ENCODE measurements at places on chromosomes 6 and 20.

DNA sequence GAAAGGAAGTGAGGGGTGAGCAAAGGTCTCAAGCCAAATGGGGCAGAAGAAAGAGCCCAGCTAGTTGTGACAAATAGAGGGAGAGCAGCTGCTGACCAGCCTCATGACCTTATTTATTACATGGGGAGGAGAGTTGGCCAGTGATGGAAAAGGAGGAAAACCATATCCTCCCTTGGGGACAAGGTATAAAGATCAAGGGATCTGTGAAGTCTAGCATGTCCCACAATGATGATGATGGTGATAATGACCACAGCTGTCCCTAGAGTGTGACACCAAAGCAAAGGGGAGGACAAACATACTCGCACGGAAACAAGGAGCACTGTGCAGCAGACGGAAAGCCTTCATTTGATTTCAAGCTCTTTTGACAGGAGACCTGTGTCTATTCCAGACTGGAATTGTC, 190.4 kb upstream of the MCHR2 start:
- no peak for DNase-seq

GRCh38 chr6:107185391-107185970, 70.2 kb upstream of the BEND3 start:
- DNase-seq = no peak

DNA sequence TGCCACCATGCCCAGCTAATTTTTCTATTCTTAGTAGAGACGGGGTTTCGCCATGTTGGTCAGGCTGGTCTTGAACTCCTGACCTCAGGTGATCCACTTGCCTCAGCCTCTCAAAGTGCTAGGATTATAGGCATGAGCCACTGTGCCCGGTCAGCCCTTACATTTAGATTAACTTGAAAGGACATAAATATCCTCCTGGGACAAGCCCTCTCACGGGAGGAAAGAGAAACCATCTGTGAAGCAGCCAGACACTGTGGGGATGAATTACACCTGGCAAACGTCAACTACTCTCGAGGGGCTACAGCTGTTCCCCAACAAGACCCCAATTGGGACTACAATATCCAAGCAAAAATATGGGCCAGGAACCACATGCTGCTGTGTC, 32.7 kb upstream of the SAMHD1 start:
- DNase-seq = no peak

DNA sequence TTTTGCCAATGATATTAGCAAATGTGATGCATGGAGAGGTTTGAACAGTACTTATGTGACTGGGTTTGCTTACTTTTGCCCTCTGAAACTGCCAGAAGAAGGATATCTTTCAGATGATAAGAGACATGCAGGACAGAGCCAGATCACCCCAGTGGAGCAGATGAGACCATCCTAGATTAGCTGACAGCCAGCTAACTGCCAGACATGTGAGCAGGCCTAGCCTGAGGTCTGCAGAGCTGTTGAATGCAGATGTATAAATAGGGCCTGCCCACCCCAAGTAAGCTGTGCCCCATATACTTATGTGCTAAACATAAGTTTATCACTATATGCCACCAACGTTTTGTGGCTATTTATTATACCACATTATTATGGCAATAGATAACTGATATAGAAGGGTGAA, 5.9 kb downstream of the ZSCAN31 start:
- no peak for DNase-seq

- no peak for DNase-seq
These were observed 114.9 kb downstream of the AKAP7 start for GRCh38 chr6:131250122-131250521.

- DNase-seq = no peak
These were observed 481.5 kb upstream of the HSF2 start for GRCh38 chr6:121917834-121918559.

DNA sequence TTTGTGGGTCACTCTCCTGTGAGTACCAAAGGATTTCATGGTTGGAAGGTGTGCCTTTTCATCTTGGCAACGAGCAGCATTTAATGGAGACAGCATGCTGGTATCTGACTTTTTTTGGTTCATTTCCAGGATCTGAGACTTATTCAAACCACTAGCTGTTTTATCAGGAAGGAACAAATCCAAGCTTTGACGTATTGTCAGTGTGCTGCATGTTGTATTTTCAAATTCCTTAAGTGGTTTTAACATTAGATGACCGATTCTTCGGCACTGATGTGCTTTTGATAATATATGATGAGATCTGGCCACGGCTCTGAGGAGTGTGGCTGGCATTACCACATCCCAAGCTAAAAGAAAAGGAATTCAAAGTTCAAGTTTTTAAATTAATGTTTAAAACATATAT, 6.4 kb downstream of the RMND1 start:
- DNase-seq = no peak

- no peak for DNase-seq
These were observed 2.2 kb upstream of the STXBP5 start for GRCh38 chr6:147201885-147202515.

DNA sequence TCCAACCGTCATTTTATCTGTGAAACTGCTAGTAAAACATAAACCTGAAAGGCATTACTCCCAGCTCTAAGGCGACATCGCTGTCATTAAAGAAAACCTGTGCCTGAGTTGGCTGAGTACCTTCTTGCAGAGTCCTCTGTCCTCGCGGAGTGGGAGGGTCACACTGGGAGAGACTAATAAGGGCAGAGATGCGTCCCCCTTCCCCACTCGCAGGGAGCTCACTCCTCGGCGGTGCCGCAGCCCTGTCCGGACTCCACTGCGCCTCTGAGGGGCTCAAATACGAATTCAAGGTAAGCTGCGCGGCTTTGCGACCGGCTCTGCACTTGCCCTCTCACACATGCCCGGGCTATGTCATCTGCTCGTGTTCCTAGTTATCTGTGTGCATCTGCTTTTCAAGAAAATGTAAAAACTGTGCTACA, at the start of gene COL19A1:
TSS of gene COL19A1 (plus strand) at position 206 of the 419 bp plus-strand sequence. CDS start 13,012 bp downstream, outside the sequence.
- no peak for DNase-seq

DNA sequence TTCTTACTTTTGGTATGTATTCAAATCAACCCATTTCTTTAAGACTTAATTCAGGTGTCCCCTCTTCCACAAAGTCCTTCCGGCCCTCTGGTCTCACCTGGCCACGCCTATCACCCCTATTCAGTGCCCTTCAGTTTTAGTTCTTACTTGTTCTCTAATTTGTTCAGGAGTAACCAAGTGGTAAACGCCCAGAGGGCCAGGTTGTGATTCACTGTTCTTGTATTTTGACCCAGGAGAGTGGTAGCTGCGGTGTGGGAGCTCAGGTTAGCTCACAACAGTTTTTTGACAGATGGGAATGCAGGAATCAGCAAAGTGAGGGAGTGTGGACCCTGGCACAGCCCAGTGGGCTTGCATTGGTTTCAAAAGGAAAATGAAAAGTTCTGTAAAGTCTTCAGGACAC, 81.7 kb upstream of the RIPOR2 start:
- DNase-seq = no peak

- DNase-seq = no peak
These were observed 54.8 kb downstream of the GPX5 start for GRCh38 chr6:28580475-28580874.

- no peak for DNase-seq
These were observed 175.9 kb upstream of the CST7 start for GRCh38 chr20:24773168-24773567.

GRCh38 chr6:78611102-78611620, 256.2 kb upstream of the IRAK1BP1 start:
- no peak for DNase-seq

GRCh38 chr6:113102761-113103160, 754.4 kb upstream of the MARCKS start:
- DNase-seq = no peak

DNA sequence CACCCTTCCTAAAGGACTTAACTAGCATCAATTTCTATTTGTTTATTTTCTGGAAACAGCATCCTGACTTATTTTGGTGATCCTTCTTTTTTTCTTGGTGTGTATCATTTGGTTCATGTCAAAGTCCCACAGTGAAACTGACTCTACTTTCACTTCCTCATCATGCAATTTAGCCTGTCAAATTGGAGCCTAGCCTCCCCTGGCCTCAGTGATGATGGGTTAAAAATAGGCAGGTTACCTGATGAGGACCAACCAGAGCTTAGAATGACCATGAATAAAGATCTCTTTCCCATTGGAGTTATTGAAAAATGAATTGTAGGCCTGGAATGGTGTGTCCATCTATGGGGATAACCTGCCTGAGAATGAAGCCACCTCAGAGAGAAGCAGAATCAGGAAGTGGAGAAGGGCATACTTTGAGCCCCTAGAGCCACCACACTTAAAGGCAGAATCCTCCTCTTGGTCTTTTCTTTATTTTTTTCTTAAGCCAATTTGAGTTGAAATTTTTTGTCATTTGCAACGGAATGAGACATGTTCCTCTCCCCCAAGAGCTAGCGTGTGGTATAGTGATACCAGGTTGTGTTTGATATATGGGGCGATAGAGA, 105.6 kb downstream of the BTBD3 start:
- DNase-seq = no peak

DNA sequence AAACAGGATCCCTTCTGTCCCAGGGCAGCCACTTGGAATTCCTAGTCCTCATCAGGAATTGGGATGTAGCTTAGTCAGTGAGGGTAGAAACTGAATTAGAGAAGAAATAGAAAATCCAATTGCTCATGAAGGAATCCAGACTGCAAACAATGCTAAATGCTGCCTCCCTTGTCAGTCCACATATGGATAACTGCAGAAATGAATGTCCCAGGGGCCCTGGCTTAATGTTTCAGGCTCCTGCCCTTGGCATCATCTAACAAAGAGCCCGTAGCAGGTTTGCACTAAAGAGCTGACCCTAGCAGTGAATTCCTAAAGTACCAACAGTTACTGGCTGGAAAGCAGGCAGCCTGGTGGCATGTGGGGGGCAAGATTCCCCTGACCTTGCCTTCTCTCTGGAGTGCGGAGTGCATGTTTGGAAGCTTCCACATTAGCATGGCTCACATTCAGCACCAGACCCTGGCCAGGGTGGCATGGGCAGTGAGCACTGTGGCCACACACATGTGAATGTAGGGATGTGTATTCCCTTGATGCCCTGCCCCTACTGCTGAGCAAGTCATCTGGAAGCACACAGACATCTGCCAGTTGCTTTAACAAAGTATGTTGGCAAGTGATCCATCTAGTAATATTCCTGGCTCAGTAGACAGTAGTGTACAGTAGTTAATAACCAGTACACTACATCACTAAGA, 394.5 kb downstream of the CDC5L start:
- DNase-seq = no peak

DNA sequence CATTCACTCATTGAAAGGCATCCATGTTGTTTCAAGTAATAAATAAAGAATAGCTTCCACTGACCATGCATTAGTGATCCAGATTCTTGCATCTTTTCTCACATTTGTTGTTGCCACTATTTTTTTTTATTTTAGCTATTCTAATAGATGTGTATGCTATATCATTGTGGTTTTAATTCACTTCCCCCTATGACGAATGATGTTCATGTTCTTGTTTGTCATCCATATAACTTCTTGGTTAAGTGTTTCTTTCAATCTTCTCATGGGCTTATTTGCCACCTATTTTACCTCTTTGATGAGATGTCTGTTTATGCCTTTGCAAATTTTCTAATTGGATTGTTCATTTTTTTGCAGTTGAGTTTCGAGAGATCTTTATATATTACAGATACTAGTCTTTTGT, 681.2 kb downstream of the HDGFL1 start:
- no peak for DNase-seq

GRCh38 chr20:53556267-53556897, 37.3 kb downstream of the ZNF217 start:
- DNase-seq = no peak

- DNase-seq = no peak
These were observed 70.0 kb downstream of the LAMA2 start for GRCh38 chr6:128952902-128953301.

DNA sequence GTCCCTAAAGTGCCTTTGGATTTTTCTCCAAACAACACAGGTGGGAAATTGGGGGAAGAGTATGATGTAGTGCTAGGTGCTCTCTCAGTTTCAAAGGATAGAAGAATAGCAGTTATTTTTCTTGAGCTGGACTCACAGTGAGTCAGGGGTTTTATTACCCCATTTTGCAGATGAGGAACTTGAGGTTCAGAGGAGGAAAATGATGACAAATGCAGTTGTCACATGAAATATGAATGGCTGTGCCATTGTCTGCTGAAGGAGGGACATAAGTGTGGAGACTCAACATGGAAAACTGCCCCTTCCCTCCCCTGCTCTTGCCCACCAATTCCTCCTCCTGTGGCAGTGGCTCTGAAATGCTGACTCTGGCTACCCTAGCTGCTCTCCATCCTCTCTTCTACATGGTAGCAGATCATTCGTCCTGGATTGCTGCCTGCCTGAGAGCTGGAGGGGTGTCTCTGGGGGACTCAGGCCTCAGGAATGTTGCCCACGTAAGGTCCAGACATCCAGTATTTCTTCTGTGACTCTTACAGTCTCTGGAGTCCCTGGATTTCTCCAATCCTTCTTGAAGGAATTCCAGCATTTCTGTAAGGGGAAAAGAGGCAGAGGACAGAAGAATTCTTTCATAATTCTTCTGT, 37.6 kb upstream of the EPB41L1 start:
- DNase-seq = no peak

DNA sequence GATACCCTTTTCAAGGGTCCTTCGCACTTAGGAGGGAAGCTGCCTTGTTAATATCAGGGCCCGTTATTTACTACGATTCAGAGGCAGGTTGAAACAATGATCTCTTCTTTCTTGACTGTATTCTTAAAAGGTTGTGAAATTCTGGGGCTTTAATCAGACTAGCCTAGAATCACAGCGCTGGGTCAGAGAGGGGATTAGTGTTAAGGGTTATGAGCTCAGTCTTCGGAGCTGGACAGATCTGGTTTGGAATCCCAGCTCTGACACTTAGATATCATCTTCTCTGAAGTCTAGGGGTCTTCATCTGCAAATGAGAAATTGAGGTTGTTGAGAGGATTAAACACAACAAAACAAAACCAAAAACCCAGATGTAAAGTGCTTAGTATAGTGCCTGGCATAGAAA, 77.4 kb downstream of the CD83 start:
- DNase-seq = no peak

GRCh38 chr6:1850840-1851157, 241.1 kb downstream of the FOXC1 start:
- no peak for DNase-seq

DNA sequence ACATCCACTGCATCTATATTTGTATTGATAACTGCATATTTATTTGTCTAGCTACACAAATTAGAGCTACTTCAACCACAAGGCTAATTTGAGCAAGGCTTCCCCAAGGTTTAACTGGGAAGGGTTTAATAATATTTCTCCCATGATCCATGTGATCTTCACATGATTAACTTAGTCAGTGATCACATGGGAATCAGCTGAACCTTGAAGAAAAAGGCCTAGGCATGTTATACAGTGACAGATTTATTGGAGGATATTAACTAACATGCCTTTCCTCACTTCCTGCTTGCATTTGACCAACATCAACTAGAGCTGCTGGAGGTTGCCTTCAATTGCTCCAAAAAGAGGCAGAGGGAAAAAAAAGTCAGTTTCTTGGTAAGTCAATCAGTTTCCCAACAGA, 417.0 kb downstream of the HAO1 start:
- no peak for DNase-seq

All from SK-N-MC (cell line).